ENCODE measurements at places on chromosomes 2 and 18.

- DNase-seq, result no peak
Observed at GRCh38 chr2:78780256-78780655, 245.2 kb upstream of the REG3G start.

- no peak for DNase-seq
Observed at GRCh38 chr2:71534826-71535225, 81.5 kb downstream of the DYSF start.

- peak; percentile 29 for DNase-seq
Observed at GRCh38 chr2:24421668-24422067, 61.3 kb upstream of the ITSN2 start.

DNA sequence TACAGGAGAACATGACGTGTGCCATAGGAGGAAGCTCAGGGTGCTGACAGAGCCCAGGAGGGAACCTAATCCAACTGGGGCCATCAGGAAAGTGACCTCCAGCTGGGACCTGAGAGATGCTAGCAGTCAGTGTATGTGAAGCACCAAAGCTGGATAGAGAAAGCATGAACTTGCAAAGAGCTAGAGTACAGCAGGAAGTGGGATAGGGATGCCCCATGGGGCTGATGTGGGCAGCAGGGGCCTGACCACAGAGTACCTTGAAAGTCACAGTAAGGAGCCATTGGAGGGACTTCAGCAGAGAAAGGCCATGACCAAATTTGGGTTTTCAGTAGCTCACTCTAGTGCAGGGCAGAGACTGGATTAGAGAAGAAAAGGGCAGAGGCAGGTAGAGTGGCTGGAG is 91.6 kb upstream of the TTC39C start:
- DNase-seq, result no peak

- no peak for DNase-seq
Observed at GRCh38 chr2:222756951-222757650, 85.6 kb downstream of the MOGAT1 start.

DNA sequence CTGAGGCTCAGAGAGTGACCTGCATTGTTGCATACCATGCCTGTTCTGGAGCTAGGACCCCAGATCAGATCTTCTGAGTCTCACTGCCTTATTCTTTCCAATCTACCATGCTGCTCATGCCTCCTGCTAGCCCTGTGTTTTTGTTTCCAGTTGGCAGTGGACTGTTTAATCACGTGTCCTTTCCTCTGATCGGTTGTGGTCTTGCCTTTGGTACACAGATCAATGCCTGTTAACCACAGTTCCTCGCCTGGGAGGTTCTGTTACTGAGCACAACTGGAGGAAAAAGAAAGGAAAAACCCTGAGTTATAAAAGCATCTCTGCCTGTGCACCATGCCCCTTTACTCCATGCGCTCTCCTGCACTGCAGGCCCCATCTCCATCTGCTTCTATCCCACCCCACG is 329.1 kb downstream of the SETBP1 start:
- DNase-seq, result no peak
